Thymus (tissue), 14 donors: ENCODE measurements at places on chromosomes 12 and 14. TPM values are rescaled to one million over a fixed set of nuclear protein-coding genes. Genes with fewer than 3 reads are reported as not detected.

- H3K4me1 ChIP-seq: peaks cover 9% of the 10 kb centered on the region
- no peak overlapping the region for H3K27ac ChIP-seq
- no peak for DNase-seq
Measured at GRCh38 chr14:68341411-68342212, 451.3 kb downstream of the ZFP36L1 start.

DNA sequence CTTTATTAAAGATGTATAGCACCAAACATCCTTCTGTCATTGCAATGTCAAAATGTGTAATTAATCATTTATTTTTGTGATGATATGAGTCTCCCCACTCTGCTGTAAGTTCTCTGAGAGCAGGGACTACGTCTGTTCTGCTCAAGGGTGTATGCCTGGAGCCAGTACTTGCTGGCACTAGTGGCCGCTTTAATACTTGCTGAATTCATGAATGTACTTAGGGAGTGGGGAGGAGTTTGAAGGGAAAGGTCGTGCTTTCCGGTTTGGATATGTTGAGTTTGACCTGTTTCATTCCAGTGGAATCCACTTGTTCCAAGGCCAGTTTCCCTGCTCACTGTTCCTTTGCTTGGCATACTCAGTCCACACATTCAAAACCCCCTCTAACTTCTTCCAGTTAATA is 1.9 kb upstream of the DCAF5 start:
- no peaks in the 10 kb centered on the region for H3K36me3 ChIP-seq
- H3K27ac ChIP-seq: no peak overlapping the region
- H3K4me3 ChIP-seq: no peak overlapping the region
- H3K4me1 ChIP-seq: peaks cover 12% of the 10 kb centered on the region

DNA sequence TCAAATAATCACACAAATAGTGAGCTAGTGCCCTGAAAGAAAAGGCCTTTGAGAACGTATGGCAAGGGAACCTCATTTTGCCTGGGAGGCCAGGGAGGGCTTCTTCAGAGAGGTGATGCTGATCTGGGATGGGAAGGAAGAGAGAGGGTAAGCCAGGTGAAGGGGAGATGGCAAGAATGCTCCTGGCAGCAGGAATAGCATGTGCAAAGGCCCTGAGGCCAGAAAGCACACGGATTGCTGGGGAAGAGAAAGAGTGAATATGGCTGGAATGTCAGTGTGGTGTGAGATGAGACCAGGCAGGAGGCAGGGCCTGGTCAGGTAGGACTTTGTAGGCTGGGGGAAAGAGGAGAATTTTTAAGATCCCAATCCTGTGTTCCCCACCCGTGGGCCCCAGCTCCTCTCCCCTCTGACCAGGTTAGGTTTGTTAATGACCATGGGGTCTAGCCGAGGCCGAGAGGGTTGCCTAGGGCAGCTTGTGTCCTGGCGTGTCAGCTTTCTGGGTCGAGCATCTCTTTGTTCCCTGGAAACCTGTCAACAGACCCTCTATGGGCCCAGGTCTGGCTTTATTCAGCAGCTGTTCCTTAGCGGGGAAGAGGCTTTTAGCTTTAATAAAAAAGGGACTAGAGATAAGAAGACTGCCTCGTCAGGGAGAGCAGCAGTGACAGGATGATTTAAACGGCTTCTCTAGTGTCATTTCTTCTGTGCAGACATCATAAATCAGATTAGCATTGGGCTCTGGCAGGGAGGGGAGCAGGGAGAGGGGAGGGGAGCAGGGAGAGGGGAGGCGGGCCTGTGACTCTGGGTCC is 123.4 kb downstream of the ADCK1 start:
- no peaks in the 10 kb centered on the region for H3K36me3 ChIP-seq
- H3K4me3 ChIP-seq: no peak overlapping the region
- no peak for DNase-seq
- H3K27ac ChIP-seq: no peak overlapping the region

Gene PAX9
- total RNA-seq: 21.5 TPM

Gene LRTM2
- total RNA-seq: 0.05 TPM
